Fibroblast of upper back skin (primary cell): ENCODE measurements at places on chromosomes 16 and 17.

- DNase-seq = peak; percentile 96
Measured at GRCh38 chr16:77298418-77299360, 99.5 kb downstream of the SYCE1L start.

DNA sequence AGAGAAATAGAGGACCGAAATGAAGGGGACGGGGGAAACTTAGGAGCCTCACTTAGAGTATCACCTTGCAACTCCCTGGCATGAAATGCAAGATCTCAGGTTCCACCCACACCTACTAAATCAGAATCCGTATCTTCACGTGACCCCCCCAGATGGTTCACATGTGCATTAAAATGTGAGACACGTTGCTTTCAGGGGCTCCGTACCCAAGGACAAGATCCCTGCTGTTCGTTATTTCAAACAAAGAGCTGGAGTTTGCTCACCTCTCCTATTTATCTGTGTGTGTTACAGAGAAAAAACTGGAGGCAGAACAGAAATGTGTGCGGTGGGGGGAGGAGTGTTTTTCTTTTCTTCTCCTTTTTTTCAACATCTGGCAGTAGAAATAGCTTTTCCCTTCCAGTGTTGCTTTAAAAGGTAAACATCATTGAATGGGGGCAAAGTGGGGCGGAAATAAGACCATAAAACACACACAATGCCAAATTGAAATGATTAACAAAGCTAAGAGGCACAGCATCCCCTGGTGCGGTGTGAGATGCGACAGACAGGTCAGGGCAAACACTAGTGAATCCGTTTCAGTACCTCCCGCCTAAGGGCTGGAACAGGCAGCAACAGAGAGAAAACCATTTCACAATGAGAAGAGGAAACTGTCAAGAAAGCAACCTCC, 145.4 kb downstream of the SOX9 start:
- DNase-seq = no peak

DNA sequence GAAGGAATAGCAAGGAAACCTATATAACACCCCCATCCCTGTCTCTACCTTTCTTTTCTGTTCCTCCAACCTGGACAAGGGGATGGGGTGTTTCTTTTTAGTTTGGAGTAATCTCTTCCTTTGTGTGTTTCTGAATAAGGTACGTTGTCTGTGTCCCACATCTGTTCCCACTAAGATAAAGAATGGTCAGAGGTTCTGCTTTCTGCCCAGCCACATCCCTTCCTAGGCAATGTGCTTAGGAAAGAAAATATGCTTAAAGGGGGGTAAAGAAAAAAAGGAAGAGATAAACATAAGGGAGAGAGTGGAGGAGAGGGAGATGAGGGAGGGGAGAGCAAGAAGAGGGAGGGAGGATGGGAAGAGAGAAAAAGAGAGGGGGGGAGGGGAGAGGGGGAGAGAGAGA, 35.1 kb downstream of the SLC6A2 start:
- DNase-seq = no peak

DNA sequence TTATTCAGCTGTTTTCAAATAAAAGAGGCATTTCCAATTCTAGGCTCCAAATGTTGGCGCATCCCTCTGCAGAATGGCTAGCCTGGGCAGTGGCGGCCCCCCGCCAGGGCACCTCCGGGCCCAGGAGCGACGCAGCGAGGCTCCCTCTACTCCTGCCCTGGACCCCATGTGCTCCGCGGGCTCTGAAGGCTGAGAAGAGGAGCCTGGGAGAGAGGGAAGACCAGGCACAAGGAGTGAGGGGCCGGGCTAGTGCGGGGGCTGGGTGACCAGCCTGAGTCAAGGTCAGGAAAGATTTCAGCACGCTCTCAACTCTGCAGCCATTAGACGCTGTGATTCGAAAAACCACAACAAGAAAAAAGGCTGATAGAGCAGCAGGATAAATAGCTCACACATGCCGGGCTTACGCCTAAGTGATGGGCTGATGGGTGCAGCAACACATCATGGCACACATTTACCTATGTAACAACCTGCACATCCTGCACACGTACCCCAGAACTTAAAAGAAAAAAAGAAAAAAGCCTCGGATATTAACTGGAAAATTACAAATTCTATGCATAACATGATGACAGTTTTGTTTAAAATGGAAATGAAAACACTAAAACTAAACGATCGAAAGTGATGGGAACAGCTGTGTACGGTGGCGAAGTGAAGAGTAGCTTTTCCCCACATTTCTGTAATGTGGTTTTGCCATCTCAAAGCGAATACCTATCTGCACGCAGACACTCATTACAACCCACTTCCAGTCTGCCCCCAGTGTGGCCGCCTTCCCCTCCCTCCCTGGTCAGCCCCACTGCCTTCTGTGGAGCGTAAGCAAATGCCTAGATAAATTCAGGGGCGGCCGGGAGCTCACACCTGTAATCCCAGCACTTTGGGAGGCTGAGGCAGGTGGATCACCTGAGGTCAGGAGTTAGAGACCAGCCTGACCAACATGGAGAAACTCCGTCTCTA, 44.4 kb downstream of the MAP1LC3B start:
- peak; percentile 44 for DNase-seq

- no peak for DNase-seq
Measured at GRCh38 chr16:17454162-17454730, 16.5 kb downstream of the XYLT1 start.

DNA sequence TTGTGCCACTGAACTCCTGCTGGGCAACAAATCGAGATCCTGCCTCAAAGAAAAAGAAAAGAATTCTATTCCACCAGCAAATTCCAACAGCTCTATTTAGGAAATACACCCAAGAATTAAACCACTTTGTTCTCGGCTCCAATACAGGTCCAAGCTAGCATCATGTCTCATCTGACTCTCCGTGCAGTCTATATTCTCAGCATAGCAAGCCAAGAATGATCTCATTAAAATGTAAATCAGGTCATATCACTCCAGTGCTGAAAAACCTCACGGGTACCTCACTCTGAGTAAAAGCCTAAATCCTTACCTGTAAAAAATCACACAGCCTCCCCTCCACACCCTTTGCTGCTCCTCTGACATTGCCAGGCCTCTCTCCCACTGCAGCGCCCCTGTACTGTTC, 23.9 kb downstream of the UBE2G1 start:
- no peak for DNase-seq
